ENCODE measurements at places on chromosomes 13 and 19.

DNA sequence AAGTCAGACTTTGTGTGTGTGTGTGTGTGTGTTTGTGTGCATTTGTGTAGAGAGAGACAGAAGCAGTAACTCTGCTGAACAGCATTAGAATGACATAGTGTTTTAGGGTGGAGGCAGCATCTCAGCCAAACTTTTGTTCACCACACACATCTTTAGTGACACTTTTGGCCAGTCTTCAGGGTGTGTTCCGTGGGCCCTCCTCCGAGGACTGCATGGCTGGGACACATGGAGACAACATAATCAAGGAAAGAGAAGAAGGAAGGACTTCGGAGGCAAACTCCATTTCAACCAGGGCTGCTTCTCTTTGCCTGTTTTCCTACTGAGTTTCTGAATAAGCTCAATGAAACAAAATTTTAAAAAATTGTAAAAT is 205.1 kb downstream of the LHFPL6 start:
- DNase-seq: no peak

GRCh38 chr13:95193509-95194230 is 107.6 kb downstream of the ABCC4 start:
- no peak for DNase-seq

DNA sequence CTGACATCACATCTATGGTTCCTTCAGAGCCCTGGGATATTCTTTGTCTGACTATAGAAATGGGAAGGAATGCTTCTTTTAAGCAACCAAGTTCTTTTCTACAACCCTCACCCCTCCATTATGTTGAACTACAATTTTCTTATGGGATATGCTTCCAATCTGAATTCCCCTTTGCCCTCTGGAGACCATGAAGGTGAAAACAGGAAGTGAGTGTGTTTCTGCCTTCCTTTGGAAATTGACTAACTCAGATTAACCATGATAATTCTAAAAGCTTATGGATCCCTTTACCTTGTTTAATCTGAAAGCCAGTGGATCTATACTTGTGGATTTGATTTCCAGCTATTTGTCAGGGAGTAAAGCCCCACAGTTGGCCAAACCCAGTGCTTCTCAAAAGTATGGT is 90.8 kb upstream of the SERTM1 start:
- DNase-seq: no peak

- DNase-seq: no peak
Measured at GRCh38 chr19:4403005-4403761, 743 bp downstream of the CHAF1A start.

- no peak for DNase-seq
Measured at GRCh38 chr13:104143760-104144416, 1077.7 kb upstream of the SLC10A2 start.

DNA sequence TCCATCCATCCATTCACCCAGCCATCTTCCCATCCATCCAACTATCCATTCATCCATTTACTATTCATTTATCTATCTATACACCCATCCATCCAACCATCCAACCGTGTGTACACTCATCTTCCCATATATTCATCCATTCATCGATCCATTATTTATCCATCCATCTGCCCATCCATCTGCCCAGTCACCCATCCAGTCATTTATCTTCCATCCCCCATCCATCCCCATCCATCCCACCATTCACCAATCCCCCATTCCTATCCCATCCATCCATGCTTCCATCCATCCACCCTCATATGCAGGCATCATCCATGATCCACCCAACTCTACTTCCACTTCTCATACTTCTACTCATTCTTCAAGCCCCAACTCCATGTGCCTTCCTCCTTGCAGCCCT is 14.0 kb upstream of the HOMER3 start:
- DNase-seq: no peak

DNA sequence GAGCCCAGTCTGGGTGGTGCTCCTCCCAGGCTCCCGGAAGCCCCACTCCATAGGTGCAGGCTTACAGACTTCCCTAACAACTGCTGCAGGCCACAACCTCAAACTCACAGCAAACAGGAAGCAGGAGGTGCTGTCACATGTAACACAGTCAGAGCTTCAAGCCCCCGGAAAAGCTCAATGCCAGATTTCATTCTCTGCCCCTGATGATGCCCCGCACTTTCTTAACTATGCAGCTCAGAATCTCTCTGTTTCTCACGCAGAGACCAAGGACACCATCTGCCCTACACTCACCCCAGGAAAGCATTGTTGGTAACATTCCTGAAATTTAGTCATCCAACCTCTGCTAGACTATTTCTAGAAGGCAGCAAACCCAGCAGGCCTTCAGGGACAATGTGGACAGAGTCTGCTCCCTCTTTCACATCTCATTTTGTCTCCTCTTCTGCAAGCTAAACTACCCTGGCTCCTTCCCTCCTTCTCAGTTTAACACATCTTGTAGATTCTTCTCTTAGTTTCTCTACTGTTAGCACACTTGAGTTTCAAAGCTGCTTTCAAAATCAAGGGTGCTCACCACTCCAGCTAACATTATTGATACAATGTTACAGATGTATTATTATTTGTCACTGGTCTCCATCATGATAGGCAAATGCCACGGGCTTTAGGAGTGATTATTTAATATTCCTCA is 162.5 kb downstream of the KCTD12 start:
- peak; percentile 53 for DNase-seq

GRCh38 chr19:47111682-47112165 is 1.9 kb downstream of the ZC3H4 start:
- peak; percentile 18 for DNase-seq

- peak; percentile 37 for DNase-seq
Measured at GRCh38 chr13:51158880-51159518, 47.9 kb upstream of the C13orf42 start.

DNA sequence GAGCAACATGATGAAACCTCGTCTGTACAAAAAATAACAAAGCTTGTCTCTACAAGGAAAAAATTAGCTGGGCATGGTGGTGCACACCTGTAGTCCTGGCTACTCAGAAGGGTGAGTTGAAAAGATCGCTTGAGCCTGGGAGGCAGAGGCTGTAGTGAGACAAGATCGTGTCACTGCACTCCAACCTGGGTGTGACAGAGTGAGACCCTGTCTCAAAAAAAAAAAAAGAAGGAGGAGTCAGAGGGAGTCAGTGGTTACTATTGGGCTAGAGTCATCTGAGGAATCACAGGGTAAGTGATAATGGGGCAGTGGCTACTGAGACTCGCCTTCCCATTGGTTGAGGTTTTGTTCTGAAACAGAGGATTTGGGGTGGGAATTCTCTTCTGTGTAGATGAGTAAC is 1.9 kb upstream of the GPI start:
- no peak for DNase-seq

DNA sequence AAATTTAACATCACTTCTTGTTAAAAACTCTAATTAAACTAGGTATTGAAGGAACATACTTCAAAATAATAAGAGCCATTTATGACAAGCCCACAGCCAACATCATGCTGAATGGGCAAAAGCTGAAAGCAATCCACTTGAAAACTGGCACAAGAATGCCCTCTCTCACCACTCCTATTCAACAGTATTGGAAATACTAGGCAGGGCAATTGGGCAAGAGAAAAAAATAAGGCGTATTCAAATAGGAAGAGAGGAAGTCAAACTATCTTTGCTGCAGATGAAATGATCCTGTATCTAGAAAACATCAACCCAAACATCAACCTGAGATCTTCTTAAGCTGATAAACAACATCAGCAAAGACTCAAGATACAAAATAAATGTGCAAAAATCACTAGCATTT is 15.6 kb upstream of the LILRB1 start:
- DNase-seq: peak; percentile 32

GRCh38 chr19:34852669-34853068 is 74.0 kb upstream of the ZNF30 start:
- DNase-seq: no peak

DNA sequence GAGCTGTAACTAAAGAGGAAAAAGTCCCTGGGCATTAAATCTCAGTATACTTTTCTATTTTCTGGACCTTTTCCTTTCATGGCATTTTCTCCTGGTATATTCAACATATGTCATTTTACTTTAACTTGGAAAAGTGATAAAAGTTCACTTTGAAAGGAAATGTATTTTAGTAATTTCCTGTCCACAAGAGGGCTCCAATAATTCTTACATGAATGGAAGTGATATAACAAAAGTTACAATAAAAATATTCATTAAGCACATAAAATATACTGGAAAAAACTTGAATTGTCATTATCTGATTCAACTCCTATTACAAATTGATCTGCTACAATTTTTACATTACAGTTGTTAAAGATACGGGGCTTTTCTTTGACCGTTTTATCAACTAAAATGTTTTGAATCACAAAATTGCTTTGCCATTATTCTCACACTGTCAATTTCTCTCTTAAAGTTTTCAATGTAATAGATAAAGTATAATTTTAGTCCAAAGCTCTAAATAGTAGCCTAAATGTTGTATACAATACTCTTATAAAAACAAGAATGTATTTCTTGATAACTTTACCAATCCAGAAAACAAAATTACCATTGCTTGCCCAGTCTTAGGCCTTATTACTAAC is 4.9 kb downstream of the UBL3 start:
- peak; percentile 32 for DNase-seq

GRCh38 chr19:31498781-31499180 is 149.5 kb upstream of the TSHZ3 start:
- DNase-seq: no peak

DNA sequence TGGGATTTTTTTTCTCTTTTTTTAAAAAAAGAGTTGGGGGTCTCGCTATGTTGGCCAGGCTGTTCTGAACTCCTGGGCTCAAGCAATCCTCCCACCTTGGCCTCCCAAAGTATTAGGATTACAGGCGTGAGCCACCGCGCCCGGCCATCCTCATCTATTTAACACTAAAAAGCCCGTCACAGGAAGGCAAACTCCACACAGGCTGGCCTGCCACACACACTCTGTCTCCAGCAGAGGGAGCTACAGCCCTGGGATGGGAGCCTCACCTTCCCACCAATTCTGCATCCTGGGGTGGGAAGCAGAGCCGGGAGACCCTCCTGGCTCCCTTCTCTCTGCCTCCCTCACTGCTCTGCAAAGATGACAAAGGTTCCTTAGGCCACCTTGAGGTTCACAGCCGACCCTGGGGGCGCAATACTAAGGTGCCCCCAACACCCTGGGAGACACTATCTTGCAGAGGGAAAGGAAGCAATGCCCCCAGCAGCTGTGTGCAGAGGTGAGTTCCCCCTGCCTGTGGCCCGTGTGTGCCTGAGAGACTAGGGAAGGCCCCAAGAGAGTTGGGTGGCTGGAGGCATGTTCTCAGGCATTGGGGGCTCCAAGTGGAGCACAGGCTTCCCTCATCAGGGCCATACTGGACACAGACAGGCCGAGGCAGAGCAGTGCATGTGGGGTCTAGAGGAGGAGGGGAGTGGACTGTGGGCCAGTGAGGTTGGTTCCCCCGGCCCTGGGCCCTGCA is 27.4 kb upstream of the TIMM44 start:
- DNase-seq: peak; percentile 75

GRCh38 chr13:114259974-114260373 is 21.4 kb upstream of the UPF3A start:
- DNase-seq: no peak

DNA sequence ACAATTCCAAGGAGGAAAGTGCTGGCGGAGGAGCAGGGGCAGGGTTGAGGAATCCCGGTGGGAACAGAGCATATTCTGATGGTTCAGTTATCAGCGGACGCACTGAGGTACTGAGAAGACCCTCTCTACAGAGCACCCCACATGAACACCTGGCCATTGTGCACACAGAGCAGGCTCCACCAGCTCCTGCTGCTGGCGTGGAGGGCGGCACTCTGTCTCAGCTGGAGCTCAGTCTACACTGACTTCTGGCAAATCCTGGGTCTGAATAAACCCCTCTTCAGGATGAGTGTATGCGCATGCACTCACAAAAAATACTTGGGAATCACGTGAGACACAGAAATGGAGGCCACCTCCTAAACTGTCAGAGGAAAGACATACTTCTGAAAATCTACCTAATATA is 114.4 kb upstream of the IRS2 start:
- DNase-seq: no peak

- no peak for DNase-seq
Measured at GRCh38 chr13:37986811-37987210, 117.2 kb upstream of the TRPC4 start.

DNA sequence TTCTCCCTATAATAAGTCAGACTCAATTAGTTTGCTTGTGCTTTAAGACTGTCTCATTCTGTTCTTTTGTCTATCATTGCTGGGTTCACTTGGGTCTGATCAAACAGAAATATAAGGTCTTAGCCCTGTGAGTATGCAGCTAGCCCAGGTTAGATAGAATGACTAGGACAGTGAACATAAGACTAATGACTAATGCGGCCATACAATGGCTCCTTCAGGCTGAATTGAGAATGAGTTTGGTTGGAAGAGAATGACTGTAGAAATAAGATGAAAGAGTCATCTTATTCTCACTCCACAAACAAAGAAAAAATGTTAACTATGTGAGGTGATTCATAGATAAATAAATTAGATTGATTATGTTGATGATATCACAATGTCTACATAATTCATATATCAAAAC is 50.1 kb upstream of the OBI1 start:
- no peak for DNase-seq

GRCh38 chr19:30679153-30679702 is 307.0 kb downstream of the ZNF536 start:
- no peak for DNase-seq

DNA sequence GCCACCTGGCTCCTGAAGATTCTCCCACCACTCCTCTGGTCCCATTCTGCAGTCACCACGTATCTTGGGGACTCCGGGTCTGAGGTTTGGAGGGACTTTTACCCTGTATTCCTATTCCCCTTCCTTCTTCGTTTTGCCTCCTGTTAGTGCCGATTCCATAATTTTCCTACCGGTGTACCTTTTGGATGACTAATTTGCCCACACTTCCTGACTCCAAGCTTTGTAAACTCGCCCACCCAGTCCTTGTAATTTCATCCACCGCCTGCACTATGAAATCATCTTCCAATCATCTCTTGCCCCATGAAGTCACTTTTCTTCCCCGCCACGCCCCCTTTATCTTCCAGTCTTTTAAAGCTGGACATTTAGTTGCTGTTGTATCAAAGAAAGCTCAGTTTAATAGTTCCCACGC is 572 bp downstream of the UCHL3 start:
- DNase-seq: peak; percentile 84

GRCh38 chr13:76339649-76340048 is 546.6 kb downstream of the KCTD12 start:
- DNase-seq: no peak

- DNase-seq: no peak
Measured at GRCh38 chr19:16180611-16181010, 4.6 kb upstream of the FAM32A start.

- no peak for DNase-seq
Measured at GRCh38 chr13:58018865-58019264, 387.3 kb downstream of the PCDH17 start.

- DNase-seq: no peak
Measured at GRCh38 chr13:41649659-41650058, 192.3 kb downstream of the RGCC start.
